AG09319 (cell line): ENCODE measurements at places on chromosomes 11 and 22.

- no peak for DNase-seq
Measured at GRCh38 chr11:96051820-96052219, 127.9 kb upstream of the MTMR2 start.

DNA sequence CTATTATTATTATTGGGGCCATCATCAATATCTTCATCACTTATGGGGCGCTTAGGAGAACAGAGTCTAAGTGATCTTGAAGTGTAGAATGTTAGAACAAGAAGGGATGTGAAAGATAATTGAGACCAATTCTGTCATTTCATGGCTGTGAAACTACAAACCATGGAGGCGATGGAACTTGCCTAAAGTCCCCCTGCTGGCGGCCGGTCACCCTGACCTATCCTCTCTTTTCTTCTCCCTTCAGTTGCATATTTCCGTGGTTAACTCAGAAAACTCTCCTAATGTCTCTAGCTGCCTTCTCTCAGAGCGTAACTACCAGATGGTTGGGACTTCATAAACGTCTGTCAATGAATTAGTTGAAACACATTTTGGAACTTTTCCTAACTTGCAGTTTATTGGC is 6.6 kb upstream of the OR4B1 start:
- DNase-seq, result no peak

GRCh38 chr11:21933095-21933494 is 259.8 kb upstream of the ANO5 start:
- DNase-seq, result no peak

DNA sequence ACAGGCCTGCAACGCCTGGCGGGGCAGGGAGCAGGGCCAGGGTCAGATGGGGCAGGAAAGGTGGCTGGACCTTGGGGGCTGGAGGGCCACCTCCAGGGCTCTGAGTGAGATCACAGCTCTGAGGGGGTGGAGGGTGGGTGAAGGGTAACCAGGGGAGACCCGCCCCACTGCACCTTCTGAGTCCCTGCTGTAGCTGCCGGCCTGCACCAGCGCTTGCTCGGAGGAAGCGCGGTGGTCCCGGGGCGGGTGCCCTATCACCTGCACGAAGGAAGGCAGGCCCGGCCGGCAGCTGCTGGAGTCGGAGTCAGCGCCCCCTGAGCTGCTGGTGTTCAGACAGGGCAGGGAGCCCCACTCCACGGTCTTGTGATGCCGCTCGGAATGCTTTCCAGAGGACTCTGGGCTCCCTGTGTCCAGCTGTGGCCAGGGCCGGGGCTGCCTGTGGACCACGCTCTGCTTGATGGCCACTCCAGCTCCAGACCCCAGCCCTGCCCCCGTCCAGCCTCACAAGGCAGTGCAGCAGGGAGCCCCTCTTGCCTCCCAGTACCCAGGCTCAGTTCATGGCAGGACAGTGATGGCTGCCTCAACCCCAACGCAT is 3.8 kb downstream of the LMNTD2 start:
- DNase-seq, result no peak

- DNase-seq, result no peak
Measured at GRCh38 chr11:118956847-118957469, 860 bp downstream of the UPK2 start.

GRCh38 chr11:118896472-118896913 is 12.8 kb downstream of the CXCR5 start:
- no peak for DNase-seq

GRCh38 chr11:87038235-87038977 is 672 bp downstream of the TMEM135 start:
- DNase-seq, result no peak

- DNase-seq, result no peak
Measured at GRCh38 chr22:36574728-36575127, 45.8 kb upstream of the EIF3D start.

GRCh38 chr11:67252831-67253239 is 13.4 kb upstream of the GRK2 start:
- no peak for DNase-seq

- no peak for DNase-seq
Measured at GRCh38 chr22:38078046-38078840, 5.7 kb downstream of the SLC16A8 start.

DNA sequence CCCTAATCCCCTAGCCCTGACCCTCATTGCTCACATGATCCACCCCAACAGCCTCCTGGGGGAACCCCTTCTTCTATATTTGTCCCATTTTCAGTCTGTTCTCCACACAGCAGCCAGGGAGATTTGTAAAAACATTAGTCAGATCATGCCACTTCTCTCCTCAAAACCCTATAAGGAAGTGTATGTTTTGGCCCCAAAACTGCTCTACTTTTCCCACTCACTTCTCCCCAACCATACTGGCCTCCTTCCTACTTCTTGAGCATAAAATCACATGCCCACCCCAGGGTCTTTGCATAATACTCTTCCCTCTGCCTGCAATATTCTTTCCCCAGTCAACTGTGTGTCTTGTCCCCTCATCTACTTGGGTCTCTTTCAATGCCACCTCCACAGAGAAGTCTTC is 4.7 kb upstream of the SLC22A12 start:
- no peak for DNase-seq

DNA sequence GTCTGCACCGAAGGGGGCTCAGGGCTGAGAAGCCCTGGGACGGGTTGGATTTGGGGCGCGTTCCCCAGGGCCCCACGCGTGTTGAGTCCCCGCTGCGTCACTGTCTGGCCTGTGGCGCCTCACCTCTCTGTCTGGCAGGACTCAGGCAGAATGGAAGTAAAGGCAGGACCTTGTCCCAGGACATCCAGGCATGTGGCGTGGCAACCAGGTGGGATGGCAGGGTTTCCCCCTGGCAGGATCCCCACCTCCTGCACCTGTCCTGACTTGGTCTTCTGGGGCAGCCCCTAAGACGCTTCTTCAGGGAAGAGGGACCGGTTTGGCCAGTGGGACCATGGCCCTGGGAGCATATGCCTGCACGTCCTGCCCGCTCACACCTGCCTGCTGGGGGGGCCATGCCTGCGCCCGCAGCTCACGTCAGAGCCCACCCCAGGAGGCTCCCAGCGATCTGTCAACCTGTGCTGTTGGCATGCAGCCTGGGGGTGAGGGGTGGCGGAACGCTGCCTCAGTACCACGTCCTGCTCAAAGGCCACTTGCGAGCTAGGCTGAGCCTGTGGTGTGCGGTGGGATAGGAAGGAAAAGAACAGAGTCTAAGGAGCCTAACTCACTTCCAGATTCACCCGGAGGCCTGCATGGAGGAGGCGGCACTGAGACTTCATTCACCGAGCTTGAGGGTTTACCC is 72.7 kb downstream of the KCNQ1 start:
- no peak for DNase-seq

GRCh38 chr11:116916886-116917285 is 79.5 kb upstream of the APOA1 start:
- DNase-seq, result no peak

- DNase-seq, result no peak
Measured at GRCh38 chr22:46710806-46711205, 27.2 kb downstream of the CERK start.

DNA sequence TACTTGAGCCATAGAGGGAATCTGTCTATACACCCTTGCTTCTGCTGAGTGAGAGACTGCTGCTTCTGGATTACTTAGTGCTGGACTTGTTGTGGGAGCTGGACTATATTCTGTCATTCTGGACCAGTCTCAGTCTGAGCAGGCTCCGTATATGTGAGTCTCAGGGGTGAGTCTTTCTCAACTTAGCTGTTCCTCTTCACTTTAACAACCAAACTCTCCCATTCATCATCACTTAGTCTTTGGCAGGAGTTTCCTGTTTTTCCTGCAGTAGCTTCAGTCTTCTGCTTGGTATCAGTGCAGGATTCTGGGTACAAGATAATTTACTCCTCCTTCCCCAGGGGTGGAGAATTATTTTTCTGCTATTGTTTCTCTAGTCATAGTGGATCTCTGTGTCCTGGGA is 779.5 kb downstream of the METTL15 start:
- DNase-seq, result no peak

DNA sequence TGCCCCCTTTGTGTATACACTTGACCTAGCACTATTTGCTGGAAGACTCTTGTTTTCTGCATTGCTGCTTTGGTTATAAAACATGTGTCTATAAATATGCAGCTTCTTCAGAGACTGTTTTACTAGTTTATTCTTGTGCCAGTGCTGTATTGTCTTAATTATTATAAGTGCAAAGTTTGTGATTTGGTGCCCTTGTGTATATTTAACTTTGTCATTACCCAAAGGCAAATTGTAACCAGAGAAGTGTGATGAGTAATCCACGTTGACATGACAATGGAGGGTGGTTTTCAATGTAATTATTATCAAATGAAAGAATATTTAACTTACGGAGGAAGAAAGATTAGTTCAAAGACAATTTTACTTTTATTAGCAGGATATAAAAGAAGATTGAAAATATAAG is 75.0 kb upstream of the PRODH start:
- no peak for DNase-seq

- DNase-seq, result no peak
Measured at GRCh38 chr22:24030186-24030702, 19.1 kb downstream of the CABIN1 start.

DNA sequence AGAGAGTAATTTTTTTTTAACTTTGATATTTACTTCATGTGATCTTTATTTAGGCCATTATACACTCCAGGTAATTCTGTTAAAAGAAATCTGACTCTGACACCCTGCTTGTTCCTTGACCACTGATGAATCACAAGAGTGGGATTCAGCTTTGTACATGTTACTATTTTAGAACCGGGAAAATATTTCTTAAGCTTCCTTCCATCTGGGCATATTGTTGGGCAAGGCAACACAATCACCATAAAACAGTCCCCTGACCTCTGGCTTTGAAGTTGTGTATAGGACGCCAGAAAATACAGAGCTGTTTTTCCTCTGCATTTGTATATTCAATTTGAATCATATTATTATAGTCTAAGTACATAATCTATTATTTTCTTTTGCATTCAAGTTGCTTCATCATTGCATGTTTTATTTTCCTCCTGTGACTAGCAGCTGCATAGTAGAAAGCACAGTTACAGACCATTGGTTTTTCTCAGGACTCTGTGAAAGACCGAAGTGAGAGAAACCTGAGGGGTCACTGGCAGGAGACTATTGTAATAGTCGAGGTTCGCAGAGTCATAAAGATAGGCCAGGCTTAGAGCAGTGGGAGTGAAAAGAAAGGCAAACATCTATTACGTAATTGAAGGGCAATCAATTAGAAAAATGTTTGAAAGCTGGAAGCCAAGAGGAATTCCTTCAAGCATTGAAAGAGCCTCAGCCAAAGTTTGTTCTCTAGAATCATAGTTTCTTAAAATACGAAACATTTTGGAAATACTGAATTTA is 51.8 kb upstream of the SLC36A4 start:
- DNase-seq, result no peak

GRCh38 chr11:36475192-36475591 is 34.9 kb downstream of the TRAF6 start:
- no peak for DNase-seq

DNA sequence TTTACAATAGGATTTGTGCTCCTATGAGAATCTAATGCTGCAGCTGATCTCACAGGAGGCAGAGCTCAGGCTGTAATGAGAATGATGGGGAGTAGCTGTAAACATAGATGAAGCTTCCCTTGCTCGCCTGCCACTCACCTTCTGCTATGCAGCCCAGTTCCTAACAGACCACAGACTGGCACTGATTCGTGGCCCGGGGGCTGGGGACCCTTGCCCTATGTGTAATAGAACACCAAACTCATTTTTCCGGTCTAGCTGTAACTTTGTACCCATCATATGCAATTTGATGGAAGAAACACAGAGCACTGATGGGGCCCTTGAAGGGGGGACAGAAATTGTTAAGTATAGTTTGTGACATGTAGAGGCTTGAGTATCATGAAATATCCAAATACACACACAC is 79.6 kb upstream of the OR5AK2 start:
- DNase-seq, result no peak

GRCh38 chr11:86143087-86144030 is 74.5 kb upstream of the PICALM start:
- no peak for DNase-seq

DNA sequence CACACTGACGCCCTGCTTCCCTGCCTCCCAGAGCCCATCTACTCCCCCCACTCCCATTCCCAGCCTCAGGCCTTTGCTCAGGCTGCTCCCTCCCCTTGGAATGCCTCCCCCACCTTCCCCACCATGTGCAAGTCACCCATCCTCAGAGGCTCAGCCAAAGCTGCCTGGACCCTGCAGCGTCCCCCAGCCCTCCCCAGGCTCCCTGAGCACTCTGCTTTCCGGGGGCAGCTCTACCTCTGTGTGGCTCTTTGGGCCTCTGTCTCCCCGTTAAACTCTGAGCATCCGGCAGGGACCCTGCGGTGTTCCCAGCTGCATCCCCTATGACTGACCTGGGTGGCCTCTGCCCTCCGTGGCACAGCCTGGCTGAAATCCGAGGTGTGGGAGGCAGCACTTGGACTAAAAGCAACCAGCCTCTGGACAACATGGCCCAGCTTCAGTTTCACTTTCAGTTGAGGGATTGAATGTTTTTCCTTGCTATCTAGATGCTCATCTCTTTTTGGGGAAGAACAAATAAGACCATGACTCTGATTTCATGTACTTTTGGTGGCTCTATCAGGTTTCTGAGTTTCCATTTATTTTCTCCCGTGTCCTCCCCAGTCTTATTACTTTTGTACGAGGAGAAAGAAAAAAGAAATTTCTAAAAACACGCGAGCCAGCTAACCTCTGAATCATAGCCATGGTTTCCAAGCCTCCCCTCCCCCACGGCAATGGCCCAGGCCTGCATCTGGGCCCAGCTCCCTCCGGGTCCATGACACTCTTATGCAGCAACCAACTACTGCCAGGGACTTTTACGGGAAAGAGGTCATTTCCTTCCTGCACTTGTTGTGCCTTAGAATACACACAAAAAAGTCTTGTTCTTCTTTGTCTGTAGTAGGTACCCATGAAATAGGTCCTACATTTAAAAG is 3.8 kb downstream of the APOL3 start:
- DNase-seq, result no peak

GRCh38 chr11:100512475-100512874 is 174.6 kb upstream of the ARHGAP42 start:
- no peak for DNase-seq

DNA sequence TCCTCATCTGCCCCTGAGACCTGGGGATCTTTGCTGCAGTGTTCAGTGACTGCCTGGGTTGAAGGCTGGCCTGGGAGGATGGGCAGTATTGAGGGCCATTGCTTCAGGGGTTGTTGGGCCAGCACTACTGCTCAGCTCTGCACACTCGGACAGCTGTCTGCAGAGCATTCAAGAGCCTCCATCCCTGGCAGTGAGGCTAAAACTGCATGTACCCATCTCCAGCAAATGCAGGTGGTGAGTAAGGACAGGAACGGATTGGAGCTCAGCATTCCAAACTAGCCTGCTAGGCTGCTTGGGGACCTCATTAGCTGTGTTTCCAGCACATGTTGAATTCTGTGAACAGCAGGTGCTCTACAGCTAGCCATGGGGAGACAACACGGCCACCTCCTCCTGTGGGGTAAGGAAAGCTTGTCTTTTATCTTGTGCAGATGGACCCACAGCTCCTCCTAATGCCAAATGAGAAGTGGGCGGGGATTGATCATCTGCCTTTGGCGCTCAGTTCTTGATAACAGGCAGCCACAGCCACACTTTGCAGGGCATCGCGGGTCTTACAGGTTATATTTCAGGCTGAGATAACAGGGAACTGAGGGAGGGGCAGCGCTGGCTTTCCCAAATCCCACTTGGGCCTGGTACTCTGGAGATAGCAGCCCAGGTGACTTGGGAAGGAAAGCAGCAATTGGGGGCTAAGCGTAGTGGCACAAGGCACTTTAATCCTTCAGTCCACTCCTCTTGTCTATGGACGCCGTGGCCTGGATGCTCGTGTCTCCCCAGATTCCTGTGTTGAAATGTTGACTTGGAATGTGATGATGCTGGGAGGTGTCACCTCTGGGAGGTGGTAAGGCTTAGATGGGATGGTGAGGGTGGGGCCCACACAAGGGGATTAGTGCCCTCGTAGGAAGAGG is 254.5 kb upstream of the B3GAT1 start:
- no peak for DNase-seq
